ENCODE measurements at places on chromosomes 5 and 9.

DNA sequence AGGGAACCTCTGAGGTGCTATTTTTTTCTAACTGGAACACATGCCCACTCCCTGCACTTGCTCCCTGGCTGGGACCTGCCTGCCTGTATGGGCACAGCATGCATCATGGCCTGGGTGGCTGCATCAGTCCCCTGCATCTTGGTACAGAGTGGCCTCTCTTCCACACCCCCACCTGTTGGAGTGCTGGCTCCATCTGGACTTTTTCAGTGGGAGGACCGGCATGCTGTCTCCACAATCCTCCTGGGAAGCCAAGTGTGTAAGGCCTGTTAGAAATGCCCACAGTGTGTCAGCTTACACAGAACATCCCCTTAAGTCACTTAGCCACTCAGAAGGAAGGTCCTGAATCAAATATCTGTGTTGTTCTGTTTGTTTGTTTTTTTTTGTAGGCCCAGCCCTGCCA lies 102.9 kb downstream of the MARCHF3 start:
- no peak for DNase-seq

DNA sequence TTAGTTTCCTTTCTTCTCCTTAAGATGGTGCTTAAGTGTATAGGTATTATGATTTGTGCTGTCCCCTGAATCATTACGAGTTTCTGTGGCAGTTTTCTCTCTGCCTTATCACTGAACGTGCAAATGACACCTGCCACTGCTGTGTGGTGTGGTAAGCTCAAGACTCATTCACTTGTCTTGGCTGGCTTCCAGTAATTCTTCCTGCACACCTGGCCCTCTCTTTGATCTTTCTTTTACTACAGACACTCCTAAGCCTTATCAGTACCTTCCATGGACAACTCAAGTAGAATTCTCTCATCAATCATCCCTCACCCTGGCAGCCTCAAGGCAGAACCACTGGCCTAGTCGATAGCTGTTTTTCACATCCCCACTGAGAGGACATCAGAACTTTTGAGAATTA lies 82.6 kb upstream of the ADAMTS19 start:
- peak; percentile 13 for DNase-seq

GRCh38 chr9:96232539-96233241 lies 69.3 kb downstream of the HSD17B3 start:
- DNase-seq = peak; percentile 54

GRCh38 chr9:12853051-12853450 lies 78.2 kb downstream of the LURAP1L start:
- DNase-seq = peak; percentile 73

DNA sequence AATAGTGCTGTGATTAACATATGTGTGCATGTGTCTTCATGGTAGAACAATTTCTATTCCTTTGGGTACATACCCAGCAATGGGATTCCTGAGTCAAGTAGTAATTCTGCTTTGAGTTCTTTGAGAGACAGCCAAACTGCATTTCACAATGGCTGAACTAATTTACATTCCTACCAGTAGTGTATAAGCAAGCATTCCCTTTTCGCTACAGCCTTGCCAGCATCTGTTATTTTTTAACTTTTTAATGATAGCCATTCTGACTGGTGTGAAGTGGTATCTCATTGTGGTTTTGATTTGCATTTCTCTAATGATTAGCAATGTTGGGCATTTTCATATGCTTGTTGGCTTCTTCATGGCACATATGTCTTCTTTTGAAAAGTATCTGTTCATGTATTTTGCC lies 308.5 kb downstream of the ARRDC3 start:
- peak; percentile 98 for DNase-seq

DNA sequence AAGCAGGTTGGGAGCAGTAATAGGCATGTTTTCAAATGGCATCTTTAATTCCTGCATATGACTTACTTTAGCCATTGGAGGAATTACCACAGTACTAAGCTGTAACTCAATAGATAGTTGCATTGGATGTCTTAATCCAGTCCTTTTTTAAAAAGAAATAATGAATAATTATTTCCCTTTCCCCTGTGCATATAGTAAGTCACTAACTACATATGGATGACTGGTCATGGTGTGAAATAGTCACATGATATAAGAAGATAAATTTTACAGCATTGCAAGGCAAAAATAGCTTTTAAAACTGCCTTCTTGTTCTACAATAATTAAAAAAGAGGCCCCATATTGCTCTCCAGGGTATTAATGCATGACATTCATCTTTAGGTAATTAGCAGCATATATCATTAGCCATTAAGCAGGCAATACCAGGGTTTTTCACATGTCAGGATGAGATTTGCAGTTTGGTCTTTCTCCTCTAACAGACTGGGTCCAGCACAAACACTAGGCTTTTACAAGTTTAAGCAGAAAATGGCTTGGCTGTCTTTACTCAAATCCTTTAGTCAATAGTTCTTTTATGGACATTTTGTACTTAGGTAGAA lies 606.4 kb upstream of the RORB start:
- DNase-seq = no peak

DNA sequence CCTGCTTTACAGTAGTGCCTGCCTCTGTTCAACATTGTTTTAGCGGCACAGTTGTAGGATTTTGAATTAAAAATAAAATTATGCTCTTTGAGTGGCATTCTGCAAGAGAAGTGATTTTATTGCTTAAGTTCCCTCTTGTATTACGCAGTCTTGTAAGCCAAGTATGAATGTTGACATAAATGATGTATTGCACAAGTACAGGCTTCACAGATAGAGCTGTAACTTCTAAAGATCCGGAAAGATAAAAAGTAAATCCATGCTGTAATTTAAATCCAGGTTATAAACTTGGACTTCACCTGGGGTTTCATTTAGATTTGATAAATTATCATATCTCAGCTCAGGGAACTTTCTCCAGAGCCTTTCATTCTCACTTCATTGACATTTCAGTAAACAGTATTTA lies 1114.7 kb downstream of the PTPRD start:
- no peak for DNase-seq

- no peak for DNase-seq
Observed at GRCh38 chr5:169242849-169243186, 58.1 kb downstream of the SLIT3 start.

DNA sequence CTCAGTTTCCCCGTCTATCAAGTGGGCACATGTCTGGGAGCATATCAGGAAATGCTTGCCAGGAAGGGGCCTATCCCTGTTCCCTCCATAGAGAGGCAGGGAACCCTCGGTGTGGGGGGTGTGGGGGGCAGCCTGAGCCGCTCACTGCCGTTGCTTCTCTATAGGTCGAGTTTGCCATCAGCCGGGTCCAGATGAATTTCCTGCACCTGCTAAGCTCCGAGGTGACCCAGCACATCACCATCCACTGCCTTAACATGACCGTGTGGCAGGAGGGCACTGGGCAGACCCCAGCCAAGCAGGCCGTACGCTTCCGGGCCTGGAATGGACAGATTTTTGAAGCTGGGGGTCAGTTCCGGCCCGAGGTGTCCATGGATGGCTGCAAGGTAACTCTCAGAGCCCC lies 13.8 kb upstream of the ORM1 start:
- no peak for DNase-seq

DNA sequence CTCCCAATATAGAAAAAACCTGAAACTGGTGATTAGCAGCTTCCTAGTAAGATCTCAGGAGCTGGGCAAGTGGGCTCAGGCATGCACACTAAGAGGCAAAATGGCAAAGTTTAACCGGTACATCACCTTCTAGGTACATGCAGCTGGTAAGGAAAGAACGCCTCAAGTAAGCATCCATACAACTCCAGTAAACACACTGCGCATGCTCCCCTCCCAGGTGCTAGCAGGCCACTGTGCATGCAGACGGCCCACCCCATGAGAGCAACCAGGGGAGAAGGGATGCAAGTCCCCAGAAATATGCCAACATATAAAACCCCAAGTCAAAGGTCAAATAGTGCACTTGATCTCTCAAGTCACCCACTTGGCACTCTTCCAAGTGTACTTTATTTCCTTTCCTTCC lies 228.6 kb upstream of the KIF2A start:
- DNase-seq = no peak

GRCh38 chr5:158301186-158301585 lies 442.2 kb upstream of the CLINT1 start:
- DNase-seq = no peak

GRCh38 chr9:100499460-100499859 lies 26.5 kb downstream of the TMEFF1 start:
- DNase-seq = no peak

- DNase-seq = no peak
Observed at GRCh38 chr5:151750121-151750520, 8.3 kb downstream of the ATOX1 start.

DNA sequence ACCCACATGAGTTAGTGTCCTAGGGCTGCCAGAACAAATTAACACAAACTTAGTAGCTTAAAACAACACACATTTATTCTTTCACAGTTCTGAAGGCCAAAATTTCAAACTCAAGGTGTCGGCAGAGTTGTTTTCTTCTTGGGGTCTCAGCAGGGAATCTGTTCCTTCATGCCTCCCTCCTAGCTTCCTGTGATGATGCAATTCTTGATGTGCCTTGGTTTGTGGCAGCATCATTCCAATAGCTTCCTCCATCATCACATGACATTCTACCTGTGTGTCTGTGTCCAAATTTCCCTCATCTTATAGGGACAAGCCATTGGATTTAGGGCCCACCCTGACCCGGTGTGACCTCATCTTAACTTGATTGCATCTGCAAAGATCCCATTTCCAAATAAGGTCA lies 12.2 kb upstream of the SLC25A48 start:
- no peak for DNase-seq

GRCh38 chr5:111749303-111750026 lies 7.5 kb downstream of the NREP start:
- DNase-seq = no peak

- no peak for DNase-seq
Observed at GRCh38 chr9:89543621-89544278, 45.8 kb upstream of the SEMA4D start.

DNA sequence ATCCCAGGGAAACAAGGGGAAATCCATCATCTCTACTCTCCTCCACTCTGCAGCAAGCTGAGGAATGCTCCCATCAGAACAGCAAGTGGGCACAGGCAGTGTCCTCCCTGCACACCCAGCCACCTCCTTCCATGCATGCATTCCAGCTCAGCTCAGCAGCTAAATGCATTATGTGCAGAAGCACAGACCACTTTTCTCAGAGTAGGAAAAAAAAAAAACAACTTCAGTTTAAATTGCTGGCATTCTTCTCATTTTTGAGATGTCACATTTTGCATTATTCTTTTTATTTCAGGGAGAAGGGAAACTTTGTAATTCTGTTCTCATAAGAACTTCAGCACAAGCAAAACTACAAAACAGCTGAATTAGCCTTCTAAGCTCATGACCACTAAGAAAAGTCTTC lies 312.2 kb downstream of the SEMA5A start:
- no peak for DNase-seq

DNA sequence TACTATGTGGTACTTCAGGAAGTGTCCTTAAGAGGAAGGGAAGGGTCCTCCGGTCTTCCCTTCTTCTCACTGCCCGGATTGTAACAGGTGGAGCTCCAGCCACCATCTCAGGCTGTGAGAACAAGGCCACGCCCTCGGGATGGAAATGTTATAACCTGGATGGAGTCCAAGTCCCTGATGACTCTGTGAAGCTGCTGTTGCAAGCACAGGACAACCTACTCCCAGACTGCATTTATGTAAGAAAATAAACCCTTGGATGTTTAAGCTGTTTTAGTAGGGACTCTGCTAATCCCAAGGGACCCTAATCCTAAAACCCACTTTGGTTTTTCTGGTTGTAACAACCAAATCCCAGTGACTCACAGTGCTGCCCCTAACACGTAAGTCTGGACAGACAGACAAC lies 221.6 kb downstream of the ACTL7B start:
- DNase-seq = peak; percentile 43

DNA sequence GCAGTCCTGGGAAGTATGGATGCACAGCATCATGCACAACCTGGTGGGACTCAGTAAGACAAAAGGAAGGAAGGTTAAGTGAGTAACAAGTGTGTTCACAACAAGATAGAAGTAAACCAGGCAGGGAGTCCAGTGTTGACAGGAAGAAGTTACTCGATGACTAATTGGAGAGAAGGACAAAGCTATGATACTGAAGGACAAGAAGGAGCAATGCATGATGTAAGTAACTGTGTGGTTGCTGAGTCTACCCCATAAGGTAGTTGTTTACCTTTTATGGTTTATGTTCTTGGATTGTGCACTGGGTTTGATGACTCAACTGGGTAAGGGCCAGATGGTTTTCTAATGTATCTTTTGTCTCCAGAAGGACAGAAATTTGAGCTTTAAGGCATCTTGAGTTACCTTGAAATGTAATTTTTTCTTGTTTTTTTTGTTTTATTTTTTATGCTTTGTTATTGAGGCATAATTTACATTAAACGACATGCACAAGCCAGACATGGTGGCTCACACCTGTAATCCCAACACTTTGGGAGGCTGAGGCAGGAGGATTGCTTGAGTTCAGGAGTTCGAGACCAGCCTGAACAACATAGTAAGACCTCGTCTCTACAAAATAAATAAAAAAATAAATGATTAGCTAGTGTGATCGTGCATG lies 89.2 kb upstream of the CAST start:
- peak; percentile 97 for DNase-seq

GRCh38 chr5:135342551-135342875 lies 56.5 kb downstream of the MACROH2A1 start:
- DNase-seq = peak; percentile 37

GRCh38 chr5:1167361-1167727 lies 34.1 kb upstream of the SLC6A19 start:
- no peak for DNase-seq

DNA sequence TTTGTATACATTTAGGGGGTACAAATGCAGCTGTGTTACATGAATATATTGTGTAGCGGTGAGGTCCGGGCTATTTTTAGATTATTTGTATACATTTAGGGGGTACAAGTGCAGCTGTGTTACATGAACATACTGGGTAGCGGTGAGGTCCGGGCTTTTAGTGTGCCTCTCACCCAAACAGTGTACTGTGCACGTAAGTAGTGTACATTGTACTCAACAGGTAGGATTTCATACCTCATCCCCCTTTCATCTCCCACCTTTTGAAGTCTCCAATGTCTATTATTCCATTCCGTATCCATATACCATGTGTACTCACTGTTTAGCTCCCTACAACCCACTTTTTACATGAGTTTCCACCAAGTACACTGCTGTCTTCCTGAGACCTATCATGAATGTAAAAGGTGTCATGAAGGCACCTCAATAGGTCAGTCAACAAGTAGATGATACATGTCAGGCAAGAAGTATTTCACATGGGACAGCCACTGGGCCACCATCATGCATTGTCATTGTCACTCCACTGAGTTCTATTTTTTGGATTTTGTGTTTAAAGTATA lies 27.7 kb downstream of the SKP1 start:
- DNase-seq = no peak

- no peak for DNase-seq
Observed at GRCh38 chr5:67052034-67052433, 144.6 kb downstream of the CD180 start.

GRCh38 chr9:14812806-14813205 lies 90.3 kb upstream of the CER1 start:
- DNase-seq = peak; percentile 17
